ENCODE measurements at places on chromosomes 5 and 9. TPM values are rescaled to one million over a fixed set of nuclear protein-coding genes. Genes with fewer than 3 reads are reported as not detected.

The GPX8 gene
- total RNA-seq, result 61.1 TPM

The GPR150 gene
- not detected for total RNA-seq

The MOB3B gene
- total RNA-seq, result 4.5 TPM

The TICAM2 gene
- 2.2 TPM for total RNA-seq

The CCIN gene
- 0.89 TPM for total RNA-seq

The FRMD3 gene
- total RNA-seq, result 10.1 TPM

- no peak for DNase-seq
Measured at GRCh38 chr9:91534374-91534773, 110.7 kb upstream of the NFIL3 start.

DNA sequence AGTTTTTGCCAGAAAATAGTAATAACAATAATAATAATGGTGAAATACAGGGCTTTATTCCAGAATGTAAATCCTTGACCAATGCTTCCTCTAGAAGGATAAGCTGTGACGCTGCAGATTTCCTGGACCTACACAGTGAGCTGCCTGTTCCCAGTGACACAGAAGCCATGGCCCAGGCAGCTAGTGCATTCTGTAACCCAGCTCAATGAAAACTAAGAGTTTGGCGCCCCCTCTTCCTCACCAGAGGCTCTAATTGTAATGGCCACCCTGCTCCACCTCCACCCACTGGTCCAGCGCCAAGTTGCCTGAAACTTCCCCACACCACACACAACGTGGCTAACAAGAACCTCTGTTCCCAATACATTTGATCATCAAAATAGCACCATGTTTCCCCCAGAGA, 248.1 kb downstream of the CETN3 start:
- DNase-seq, result no peak

DNA sequence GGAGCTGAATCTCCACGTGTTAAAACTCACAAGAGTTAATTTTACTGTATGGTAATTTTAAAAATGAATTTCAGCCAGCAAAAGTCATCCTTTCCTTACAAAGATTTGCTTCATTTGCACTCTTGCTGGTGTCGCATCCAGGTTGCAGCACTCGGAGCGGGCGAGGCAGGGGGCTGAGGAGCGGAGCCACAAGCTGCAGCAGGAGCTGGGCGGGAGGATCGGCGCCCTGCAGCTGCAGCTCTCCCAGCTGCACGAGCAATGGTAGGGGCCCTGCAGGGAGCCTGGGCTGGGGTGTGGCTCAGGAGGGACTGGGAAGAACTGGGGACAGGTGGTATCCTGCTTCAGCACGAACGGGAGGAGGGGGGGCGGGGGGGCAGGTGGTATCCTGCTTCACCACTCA, 27.1 kb downstream of the HNRNPH1 start:
- DNase-seq, result no peak

GRCh38 chr9:7879551-7880245, 80.1 kb upstream of the DMAC1 start:
- no peak for DNase-seq

DNA sequence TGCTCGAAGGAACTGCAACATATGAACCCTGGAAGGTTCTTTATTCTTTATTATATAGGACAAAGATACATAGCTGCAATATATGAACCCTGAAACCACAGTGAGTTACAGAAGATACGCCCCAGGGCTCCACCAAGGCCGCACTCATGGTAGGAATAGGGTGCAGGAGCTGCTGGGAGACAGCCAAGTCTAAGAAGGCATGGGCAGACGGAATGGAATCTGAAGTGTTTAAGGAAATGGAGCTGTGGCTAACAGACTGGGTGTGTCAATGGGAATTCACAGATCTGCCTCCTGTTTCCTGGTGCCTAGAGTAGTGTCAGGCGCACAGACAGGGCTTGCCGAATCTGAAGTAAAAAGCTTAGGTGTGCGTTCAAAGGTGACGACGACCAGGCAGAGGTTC, 286.4 kb downstream of the DENND1A start:
- DNase-seq, result no peak

DNA sequence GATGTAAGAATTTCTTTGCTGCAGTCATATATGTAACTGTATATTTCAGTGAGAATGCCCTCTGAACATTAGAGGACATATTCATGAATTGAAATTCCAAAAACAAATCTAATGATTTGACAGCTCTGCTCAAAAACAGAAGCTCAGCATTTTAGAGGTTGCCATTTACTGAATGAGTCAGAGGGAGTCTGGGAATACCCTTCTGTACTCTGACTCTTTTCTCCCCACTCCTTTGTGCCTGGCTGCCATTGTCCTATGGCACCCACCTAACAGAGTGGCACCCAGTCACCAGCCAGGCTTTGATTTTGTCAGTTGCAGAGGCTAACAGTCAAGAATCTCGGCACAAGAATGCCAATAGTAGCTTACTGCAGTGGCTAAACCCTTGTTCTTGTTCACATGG, 133.6 kb downstream of the ATG10 start:
- DNase-seq, result no peak

DNA sequence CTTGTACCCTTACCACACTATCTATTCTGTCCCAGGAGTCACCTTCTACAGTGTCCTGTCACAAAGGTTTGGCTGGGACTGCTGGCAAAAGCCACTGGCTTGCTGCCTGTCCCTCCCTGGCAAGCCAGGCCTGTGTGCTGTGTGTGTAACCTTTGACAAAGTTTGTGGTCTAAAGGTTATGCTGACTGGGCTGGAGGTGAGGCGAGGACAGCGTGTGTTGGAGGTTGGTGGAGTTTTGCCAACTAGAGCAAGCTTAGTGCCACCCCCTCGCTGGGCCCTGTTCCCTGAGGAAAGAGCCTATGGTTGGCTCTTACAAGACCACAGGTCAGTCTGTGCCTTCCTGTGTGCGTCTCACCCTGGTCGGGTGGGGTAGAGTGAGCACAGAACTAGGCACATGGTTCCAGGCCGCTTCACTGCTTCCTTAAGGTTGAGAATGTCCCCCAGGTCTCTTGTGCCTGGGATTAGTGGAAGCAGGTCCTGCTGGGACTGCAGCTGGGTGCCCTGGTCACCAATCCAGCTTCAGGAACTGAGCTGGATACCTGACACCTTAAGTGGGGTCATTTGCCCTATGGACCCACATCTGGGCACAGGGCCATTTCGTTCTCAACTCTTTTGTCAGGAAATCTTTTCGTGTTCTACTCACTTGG, 152.2 kb downstream of the GADD45G start:
- no peak for DNase-seq

- DNase-seq, result no peak
Measured at GRCh38 chr9:8179381-8180053, 379.9 kb upstream of the DMAC1 start.

DNA sequence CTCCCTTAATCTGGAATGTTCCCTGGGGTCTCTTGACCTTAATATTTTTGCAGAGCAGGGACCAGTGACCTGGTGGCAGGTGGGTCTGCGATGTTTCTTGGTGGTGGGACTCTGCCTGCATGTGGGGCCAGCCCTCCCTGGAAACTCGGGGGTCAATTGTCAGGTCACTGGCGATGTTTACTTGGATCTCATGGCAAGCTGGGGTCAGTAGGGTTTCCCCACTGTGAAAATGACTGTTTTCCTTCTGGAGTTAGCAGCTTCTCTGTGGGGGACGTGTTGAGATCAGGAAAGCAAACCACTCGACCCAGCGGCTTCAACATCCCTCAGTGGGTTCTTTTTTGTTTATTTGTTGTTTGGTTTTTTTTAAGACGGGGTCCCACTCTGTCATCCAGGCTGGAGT, 73.9 kb downstream of the KCNT1 start:
- DNase-seq, result no peak

- DNase-seq, result no peak
Measured at GRCh38 chr5:168474319-168474718, 12.0 kb upstream of the RARS1 start.

- DNase-seq, result no peak
Measured at GRCh38 chr5:134574521-134574920, 49.1 kb downstream of the JADE2 start.

DNA sequence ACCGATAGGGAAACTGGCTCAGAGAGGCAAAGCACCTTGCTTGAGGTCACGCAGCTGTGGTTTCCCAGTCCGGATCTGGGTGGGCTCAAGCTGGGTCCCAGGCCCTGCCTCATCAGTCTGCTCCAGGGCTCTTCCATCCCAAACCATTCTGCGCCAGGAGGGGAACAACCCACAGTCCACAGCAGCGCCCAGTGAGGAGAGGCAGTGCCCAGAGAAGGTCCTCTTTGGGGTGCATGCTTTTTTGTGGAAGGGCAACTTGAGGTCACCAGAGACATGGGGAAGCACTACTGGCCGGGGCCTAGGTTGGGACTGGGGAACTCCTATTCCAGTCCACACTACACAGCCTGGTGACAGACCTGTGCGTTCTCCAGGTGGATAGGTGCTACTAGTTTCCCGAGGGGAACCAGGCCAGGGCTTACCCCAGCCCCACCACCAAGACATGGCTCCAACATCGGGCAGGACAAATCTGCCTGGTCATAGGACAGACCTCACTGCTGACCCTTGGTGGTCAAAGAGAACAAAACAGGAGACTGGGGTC, 62.5 kb upstream of the RNF130 start:
- DNase-seq, result no peak

GRCh38 chr9:100377015-100377414, 24.3 kb upstream of the TEX10 start:
- no peak for DNase-seq

- DNase-seq, result no peak
Measured at GRCh38 chr5:25362799-25363198, 718.0 kb upstream of the CDH10 start.

- DNase-seq, result peak; percentile 88
Measured at GRCh38 chr9:128127990-128128835, 684 bp upstream of the PTGES2 start.

- DNase-seq, result no peak
Measured at GRCh38 chr5:169921384-169921783, 58.9 kb downstream of the INSYN2B start.

DNA sequence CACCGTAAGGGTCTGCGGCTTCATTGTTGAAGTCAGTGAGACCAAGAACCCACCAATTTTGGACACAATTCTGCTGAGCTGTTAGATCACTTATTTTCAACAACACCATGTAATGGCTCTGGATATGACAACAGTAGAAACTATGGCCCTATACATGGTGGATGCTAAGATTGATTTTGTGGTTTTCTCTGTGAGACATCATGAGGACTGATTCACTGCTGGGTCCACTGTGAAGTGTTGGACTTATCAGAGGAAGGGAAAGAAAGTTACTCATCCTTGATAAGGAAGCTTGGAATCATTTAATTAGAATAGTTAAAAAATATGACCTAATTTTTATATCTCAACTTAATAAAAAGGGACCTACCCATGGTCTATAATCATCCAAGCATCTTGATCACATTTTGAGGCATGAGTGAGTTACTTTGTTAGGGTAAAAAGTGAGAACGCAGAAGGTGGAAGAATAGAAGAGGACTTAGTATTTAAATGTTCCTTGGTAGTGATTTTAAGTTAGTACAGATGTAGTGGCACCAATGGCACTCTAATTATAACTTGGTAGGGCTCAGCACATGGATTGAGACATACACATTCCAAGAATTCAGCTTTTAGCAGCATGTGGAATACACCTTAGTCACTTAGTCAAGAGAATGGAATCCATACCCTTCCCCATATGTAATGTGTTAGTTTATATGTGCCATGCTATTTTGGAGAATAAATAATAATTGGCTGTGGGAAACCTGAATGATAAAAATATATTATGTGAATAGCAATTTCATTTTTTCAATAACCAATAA, 123.5 kb upstream of the CD180 start:
- no peak for DNase-seq

All from skin of body (tissue), 3 donors.